ENCODE measurements at places on chromosomes 4 and X. TPM values are rescaled to one million over a fixed set of nuclear protein-coding genes. Genes with fewer than 3 reads are reported as not detected.

DNA sequence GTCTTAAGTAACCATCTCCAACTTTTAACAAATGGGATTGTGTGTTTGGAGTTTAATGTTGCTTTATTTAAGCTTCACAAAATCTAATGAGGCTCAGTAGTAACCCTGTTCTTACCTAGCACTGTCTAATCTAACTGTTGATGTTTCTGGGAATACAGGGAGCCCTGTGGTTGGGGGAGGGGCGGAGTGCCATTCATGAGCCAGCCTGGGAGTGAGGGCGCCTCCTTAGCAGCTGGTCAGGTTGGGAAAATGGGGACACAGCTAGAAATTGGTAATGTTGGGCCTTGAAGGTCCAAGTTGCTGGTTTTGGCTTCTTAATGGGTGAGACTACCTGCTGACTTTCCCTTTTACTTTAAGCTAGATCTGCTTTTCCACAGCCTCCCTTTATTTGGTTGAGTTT lies 22.9 kb upstream of the TADA2B start:
- H3K4me3 ChIP-seq: no peak overlapping the region
- no peak overlapping the region for H3K27ac ChIP-seq
- H3K36me3 ChIP-seq: no peaks in the 10 kb centered on the region
- no peaks in the 10 kb centered on the region for H3K4me1 ChIP-seq

Gene BEND2
- total RNA-seq: not detected

Gene SPP1
- not detected for total RNA-seq

- DNase-seq: no peak
- H3K4me3 ChIP-seq: no peak overlapping the region
- no peak overlapping the region for H3K27ac ChIP-seq
- H3K4me1 ChIP-seq: no peaks in the 10 kb centered on the region
- H3K27me3 ChIP-seq: no peaks in the 10 kb centered on the region
Measured at GRCh38 chr4:186952709-186953108, 229.1 kb upstream of the FAT1 start.

DNA sequence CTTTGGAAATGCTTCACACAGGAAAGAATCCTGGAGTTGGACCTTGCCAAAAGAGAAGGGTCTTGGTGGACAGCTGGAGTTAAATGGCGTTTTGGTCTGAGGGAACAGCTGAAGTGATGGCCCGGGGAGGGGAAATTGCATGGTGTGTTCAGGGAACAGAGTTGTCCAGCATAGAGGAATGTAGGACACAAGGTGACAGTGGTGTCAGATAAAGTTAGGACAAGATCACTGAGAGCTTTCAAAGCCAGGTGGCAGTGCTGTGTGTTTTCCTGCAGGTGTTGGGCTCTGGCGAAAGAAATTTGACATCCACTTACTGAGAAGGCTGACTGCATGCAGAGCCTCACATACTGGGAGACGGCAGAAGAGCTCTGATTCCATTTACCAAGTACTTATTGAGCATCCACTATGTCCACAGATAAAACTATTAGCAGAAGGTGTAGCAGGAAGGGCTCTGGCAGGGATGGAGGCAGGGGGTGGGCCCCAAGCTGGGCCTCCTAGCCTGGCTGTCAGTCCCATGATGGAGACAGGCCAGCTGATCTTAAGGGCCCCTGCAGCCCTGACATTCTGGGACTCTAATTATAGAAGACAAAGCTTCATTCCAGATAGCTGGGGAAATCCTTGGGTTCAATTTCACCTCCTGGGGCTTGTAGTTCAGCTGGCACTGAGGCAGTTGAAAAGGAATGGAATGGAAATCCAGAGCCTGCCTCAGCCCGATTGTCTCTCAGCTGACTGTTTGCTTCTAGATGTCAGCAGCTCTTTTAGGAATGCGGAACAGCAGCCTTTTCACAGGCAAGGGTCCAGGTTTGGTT lies 150.2 kb upstream of the MAMLD1 start:
- no peak for DNase-seq
- H3K4me3 ChIP-seq: no peak overlapping the region
- no peaks in the 10 kb centered on the region for H3K4me1 ChIP-seq

DNA sequence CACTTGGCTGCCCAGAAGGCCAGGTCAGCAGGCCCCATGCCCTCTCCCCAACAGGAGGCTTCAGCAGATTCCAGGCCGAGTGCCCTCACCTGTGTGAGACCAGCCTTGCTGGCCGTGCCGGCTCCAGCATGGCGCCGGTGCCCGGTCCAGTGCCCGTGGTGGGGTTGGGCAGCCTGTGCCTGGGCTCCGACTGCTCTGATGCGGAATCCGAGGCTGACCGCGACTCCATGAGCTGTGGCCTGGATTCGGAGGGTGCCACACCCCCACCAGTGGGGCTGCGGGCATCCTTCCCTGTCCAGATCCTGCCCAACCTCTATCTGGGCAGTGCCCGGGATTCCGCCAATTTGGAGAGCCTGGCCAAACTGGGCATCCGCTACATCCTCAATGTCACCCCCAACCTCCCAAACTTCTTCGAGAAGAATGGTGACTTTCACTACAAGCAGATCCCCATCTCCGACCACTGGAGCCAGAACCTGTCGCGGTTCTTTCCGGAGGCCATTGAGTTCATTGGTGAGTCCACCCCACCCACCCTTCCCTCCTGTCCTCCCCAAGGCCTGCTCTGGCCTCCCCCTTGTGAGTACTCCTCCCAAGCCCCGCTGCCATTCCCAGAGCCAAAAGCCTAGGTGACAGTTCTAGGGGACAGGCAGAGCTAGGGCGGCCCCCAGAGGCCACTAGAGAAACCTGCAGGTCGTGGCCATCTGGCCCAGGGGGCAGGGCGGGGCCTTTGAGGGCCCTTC lies 2.3 kb downstream of the DUSP9 start:
- no peak overlapping the region for H3K4me3 ChIP-seq
- H3K36me3 ChIP-seq: no peaks in the 10 kb centered on the region
- H3K27me3 ChIP-seq: peaks cover 13% of the 10 kb centered on the region
- H3K27ac ChIP-seq: no peak overlapping the region

DNA sequence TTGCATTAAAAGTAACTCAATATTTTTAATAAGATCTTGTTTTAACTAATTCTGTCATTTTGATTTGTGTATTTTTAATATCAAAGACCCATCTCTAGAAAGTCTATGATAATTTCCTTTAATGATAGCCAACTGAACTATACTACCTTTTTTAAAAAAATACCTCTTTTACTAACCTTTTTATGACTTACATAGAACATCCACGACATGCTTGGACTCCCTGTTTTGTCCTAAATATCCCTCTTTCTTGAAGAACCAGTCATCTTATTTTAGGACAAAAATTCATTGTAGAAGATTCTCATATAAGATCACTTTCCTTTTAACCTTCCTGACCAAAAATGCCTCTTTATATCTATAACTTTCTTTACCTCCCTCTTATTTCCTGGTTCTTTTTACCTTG lies 76.8 kb upstream of the GC start:
- no peak for DNase-seq
- H3K27me3 ChIP-seq: no peaks in the 10 kb centered on the region
- no peaks in the 10 kb centered on the region for H3K4me1 ChIP-seq
- H3K27ac ChIP-seq: no peak overlapping the region
- no peak overlapping the region for H3K4me3 ChIP-seq

Gene MGST2
- 141 TPM for total RNA-seq

DNA sequence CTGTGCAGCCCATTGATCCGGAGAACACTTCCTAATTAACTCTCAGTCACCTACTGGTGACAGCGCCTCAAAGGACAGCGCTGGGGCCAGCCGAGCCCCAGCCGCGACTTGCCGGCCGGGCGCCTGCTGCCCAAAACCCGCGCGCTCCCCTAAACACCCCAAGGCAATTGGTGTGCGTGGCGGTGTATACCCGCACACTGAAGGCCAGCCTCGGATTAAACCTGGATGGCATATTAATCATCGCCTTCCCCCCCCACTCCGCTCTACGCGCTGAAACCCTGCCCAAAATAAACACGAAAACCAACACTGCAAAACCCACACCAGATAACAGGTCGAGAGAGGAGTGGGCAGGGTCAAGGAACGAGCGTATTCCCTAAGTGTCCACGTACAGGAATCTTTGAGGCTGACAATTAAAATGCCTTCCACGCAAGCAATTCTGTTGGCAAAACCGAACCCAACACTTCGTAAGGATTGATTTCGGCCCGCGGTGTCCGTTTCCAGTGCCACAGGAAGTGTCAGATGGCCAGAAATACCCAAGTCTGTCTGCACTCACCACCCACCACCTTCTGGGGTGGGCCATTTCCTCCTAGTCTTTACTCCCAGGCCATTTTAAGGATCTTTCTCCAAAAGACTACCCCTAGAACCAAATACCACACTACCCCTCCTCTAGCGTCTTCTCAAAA lies 2.7 kb downstream of the BCOR start:
- H3K4me3 ChIP-seq: peak overlapping the region; percentile 76
- H3K4me1 ChIP-seq: no peaks in the 10 kb centered on the region
- H3K27ac ChIP-seq: peak overlapping the region; percentile 91
- DNase-seq: no peak

Measured in uterus (tissue), 4 donors.